ENCODE measurements at places on chromosomes 16 and 17. TPM values are rescaled to one million over a fixed set of nuclear protein-coding genes. Genes with fewer than 3 reads are reported as not detected.

DNA sequence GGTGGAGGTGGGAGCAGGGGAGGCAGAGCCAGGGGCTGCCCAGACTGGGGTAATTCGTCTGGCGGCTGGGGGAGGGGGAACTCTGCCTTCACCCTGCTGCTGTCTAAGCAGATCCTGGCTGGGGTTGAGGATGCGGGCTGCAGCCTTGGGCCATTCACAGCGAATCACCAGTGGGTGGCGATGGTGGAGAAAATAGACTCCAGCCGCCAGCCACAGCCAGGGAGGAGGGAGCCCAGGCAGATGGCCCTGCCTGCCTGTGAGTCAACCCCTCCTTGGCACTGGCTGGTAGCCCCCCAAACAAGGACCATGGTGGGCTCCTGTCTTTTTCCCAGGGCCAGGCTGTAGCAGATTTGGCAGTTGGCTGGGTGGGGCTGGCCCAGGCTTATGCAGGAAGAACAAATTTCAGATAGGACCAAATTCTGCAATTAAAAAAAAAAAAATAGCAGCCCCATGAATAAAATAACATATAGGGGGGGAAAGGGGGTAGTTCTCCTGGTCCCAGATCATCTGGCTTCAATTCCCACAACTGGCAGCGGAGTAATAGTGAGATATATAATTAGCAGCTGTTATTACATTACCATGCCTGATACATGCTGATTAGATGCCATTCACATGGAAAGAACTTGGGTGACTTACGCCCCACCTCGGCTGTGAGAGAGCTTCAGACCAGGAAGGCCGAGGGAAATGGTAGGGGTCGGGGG is 41.5 kb upstream of the CDH5 start:
- DNase-seq, result no peak

MPP2 gene
- total RNA-seq, result 1.1 TPM

DNA sequence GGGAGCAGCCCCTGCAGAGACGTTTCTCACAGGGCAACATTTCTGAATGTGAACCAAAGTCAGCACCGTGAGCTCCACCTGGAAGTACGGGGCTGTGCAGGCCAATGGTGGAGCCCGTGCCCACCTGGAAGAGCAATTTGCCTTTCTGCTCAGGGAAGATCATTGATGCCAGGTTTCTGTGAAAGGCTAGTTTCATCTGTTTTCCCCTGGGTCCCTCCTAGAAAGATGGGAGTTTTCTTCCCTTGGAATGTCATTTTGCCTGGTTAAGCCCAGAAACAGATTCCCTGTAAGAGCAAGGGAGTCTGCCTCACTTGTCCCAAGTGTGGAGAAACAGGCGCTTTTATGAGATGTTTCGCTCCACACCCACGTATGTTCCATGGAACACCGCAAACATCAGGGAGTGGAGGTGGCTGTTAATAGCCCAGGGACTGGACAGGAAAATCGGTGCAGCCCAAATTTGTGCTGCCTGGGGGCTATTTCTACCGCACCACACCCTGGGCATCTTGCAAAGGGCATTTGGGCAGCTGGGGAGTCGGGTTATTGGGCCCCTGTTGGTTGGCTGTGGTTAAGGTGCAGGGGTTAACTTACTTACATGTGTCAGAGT is 2.6 kb downstream of the SLC6A4 start:
- no peak for DNase-seq

CFAP52 gene
- total RNA-seq, result not detected

DNA sequence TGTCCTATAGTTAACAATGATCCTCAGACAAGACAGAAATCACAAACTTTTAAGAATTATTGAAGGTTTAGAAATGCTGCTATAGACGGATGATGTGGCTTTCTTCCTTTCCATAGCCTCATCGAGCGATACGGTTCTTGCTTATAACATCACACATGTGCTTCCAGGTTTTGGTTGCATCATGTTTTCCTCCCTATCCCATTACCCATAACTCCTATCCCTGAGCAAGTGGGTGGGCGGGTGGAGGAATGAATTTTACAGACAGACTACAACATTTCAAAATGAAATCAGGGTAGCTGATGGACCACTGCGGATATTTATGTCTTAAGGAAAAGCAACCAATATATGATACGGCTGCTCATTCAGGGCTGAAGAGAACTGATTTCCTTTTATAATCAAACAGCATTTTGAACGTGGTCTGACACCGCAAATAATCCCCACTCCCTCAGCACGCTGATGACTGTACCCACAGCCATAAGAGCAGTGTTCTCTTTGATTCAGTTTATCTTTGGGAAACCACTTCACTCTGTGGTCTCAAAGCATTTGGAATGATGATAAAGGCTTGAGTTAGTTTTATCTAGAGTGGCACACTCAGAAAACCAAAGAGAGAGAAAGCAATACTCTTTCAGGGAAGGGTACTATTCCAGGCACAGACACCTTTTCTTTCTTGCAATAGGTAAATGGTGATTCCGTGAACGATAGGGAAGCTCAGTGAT is 4.6 kb upstream of the AKTIP start:
- no peak for DNase-seq

OMG gene
- total RNA-seq, result not detected

DNA sequence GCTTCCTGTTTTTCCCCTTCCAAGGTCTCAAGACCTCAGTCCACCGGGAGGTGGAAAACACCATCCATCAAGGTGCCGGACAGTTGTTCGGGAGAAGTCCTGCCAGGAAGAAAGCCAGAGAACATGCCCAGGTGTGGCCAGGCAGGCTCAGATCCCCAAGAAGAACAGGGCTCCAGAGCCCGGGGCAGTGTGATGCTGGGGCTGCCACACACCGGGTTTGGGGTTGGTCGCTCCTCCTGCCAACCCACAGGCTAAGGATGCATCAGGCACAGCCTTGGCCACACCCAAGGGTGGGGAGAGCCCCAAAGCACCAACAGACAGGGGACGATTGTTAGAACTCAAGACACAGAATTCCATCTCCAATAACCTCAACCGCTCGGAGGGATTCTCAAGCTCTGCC is 19.7 kb downstream of the ZFHX3 start:
- peak; percentile 39 for DNase-seq

PGAP6 gene
- 56.9 TPM for total RNA-seq

GRCh38 chr17:31564291-31564690 is 172.8 kb downstream of the RAB11FIP4 start:
- no peak for DNase-seq

- no peak for DNase-seq
Observed at GRCh38 chr17:81152288-81152828, 12.9 kb upstream of the PVALEF start.

GRCh38 chr17:2797637-2798036 is 1.4 kb downstream of the RAP1GAP2 start:
- no peak for DNase-seq

- no peak for DNase-seq
Observed at GRCh38 chr17:685006-685405, 29.6 kb downstream of the VPS53 start.

- DNase-seq, result no peak
Observed at GRCh38 chr16:49556606-49557446, 183.2 kb downstream of the C16orf78 start.

DNA sequence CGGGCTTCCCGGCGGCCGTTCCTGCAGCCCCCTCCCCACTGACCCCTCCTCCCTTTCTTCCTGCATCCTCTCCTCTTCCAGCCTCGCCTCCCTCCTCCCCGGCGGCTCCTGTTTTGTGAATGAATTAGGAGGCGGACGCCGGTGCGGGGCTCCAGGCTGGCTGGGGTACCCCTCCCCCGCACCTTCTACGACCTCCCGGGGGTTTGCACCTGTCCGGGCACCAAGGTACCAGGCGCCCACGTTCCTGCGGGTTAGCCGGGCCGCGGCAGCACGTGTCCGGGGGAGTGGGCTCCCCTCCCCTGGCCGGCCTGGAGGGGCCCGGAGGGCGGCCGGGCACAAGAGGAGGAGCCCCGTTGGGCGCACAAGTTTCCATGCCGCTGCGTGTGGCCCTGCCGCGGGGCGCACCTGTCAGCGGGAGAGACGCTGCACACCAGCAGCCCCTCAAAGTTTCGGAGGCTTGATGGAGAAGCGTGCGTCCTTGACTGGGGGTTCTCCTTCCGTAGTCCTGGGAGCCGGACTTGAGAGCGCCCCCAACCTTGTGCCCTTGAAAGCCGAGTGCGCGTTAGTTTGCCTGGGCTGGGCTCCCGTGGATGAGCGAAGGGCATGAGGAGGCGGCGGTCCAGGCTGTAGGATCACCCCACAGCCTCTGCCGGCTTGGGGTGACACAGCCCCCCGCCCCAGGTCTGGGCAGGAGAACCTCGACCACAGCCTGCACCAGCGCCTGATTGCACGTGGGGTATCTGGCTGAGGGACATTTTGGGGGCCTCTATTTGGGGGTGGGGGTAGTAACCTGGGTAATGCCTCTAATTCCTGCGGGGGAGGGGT is 1.2 kb downstream of the HAS3 start:
- DNase-seq, result peak; percentile 77

CA4 gene
- total RNA-seq, result 22.5 TPM

PLXDC1 gene
- 1.7 TPM for total RNA-seq

- DNase-seq, result peak; percentile 35
Observed at GRCh38 chr16:85608515-85608885, 4.6 kb upstream of the GSE1 start.

KRT13 gene
- not detected for total RNA-seq

IGSF6 gene
- 14.6 TPM for total RNA-seq

DNA sequence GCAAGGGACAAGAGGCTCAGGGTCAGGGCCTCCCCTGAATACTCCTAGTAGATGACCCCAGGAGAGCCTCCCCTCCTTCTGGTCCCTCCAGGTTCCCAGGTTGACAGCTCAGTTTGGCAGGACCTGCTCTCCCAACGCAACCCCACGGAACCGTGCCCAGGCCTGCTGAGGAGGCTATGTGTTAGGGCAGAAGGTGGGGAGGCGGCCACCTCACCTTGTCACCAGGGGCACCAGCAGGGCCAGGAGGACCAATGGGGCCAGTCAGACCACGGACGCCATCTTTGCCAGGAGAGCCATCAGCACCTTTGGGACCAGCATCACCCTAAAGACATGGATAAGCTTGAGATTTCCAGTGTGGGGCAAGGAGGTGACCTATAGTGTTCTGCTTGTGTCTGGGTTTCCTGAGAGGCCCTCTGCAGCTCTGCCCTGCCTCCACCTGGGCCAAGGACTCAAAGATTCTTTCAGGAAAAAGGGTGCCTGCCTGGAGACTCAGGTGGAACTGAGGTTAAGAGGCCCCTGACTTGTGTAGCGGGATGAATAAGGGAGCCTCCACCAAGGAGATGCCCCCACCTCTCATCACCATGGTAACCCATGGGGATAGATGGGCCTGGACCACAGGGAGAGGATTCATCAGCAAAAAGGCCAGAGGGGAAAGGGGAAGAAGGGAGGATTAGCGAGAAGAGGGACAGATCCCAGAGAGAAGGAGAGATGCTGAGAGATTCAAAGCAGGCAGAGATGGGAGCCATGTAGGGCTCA is 10.7 kb downstream of the COL1A1 start:
- DNase-seq, result no peak

DNA sequence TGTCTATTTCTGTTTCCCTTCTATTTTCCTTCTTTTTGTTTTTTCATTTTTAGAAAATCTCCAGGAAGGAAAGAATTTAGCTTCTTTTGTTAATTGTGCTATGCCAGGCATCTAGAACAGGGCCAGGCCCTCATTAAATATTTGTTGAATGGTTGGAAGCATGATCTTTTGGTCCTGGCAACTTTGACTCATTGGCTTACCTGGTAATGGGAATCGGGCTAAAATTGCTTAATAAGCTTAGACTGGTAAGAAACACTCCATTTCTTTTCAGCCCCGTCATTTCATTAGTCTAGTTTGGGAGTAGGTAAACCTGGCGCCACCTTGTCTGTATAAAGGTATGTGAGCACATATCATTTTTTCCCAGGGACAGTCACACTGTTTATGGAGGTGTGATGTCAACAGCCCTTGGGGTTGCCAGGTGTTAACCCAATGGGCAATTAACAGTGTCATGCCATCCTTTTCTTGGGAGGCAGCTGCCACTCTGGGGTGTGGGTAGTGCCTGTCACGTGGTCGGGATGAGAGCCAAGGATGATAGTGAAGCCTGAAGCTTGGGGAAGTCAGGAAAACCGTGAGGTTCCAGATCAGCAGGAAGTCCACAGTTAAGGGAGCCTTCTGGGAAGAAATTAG is 9.5 kb upstream of the NDEL1 start:
- no peak for DNase-seq

DNA sequence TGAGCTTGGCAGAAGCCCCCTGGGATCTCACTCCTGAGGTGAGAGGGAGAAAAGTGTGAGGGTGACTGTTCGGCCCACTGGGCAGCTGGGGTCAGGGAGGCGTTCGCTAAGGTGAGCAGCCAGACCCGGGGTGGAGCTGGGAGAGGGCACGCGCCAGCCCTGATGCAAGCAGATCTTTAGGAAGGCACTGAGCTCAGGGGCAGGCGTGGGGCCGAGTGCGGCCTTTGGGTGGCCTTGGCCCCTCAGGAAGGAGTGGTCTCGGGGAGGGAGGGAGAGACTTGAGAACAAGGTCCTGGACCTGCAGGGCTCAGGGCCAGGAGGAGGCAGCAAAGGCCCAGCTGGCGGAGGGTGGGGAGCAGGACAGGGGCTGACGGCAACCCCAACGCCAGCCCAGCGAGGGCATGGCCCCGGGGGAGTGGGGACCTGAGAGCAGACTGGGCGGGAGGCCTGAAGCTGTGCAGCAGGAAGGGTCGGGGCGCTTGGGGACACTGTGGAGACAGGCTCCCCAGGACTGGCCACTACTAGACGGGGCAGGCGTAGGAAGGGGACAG is 14.5 kb upstream of the WDR45B start:
- DNase-seq, result no peak

DNA sequence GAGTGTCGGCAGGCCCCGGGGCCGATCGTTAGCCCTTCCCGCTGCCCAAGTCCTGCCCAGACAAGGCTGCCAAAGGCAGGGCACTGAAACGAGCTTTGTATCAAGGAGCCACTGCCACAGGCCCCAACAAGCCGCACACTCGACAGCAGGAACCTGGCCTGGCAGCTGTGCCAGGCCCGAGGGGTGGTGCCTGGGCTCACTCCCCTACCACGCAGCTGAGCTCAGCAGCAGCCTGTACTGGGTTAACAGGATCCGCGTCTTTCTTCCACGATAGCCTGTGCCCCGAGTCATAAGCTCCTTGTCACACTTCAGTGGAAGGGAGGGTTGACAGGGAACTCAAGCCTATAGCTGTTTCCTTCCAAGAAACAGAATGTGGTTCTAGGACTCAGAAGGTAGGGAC is 87.9 kb downstream of the ABR start:
- DNase-seq, result no peak

DNA sequence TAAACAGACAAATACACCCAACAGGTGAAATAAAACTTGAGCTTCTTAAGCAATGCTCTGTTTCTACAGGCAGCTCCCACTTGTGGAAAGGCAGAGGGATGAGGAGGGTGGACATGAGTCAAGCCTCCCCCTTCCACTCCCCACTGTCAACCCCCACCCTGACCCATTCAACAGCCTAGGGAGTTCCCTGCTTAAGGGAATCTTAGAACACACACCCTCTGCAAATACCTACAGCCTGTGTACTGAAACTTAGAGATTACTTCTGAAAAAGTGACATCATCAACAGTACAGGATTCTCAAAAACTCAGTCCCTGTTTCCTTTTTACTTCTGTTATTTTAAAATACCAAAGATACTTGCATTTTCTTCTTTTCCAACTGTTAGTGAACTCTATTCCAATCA is 345.4 kb downstream of the SOX9 start:
- no peak for DNase-seq

- DNase-seq, result no peak
Observed at GRCh38 chr16:63720848-63721247, 1401.0 kb downstream of the CDH11 start.

FGF11 gene
- 0.16 TPM for total RNA-seq
